LHCN-M2 (cell line): ENCODE measurements at places on chromosomes 5 and 9. TPM values are rescaled to one million over a fixed set of nuclear protein-coding genes. Genes with fewer than 3 reads are reported as not detected.

TAF11L5 gene
- total RNA-seq, result not detected in 2 replicates

PCDHB9 gene
- 2.8 and 3.1 TPM in 2 replicates for total RNA-seq

FRMPD1 gene
- 0.38 and 1.1 TPM in 2 replicates for total RNA-seq

RORB gene
- total RNA-seq, result under 0.01 TPM in 1 of 2 replicates, not detected in the other

IFNE gene
- total RNA-seq, result 0.75 and 1.7 TPM in 2 replicates

PCA3 gene
- total RNA-seq, result 0.29 TPM in 1 of 2 replicates, not detected in the other

SAXO1 gene
- total RNA-seq, result 0.06 TPM in 1 of 2 replicates, not detected in the other

PCDH12 gene
- under 0.01 TPM in 1 of 2 replicates, not detected in the other for total RNA-seq

OR1J2 gene
- not detected in 2 replicates for total RNA-seq

BSPRY gene
- total RNA-seq, result not detected in 2 replicates

HARS1 gene
- 98.9 and 103 TPM in 2 replicates for total RNA-seq

PCDHB15 gene
- total RNA-seq, result 3.8 TPM in 2 replicates

TNFSF15 gene
- 0.06 and 0.13 TPM in 2 replicates for total RNA-seq

FST gene
- 4.7 and 8.4 TPM in 2 replicates for total RNA-seq

PCDHGA4 gene
- 3.9 and 4.4 TPM in 2 replicates for total RNA-seq

UGT3A1 gene
- not detected in 2 replicates for total RNA-seq

SLC36A2 gene
- total RNA-seq, result not detected in 2 replicates

INSL4 gene
- total RNA-seq, result not detected in 2 replicates

MARCOL gene
- not detected in 2 replicates for total RNA-seq

INSL6 gene
- total RNA-seq, result not detected in 2 replicates

ENG gene
- total RNA-seq, result 47.5 and 48.3 TPM in 2 replicates

SVEP1 gene
- total RNA-seq, result 1.0 and 1.3 TPM in 2 replicates

IL13 gene
- not detected in 2 replicates for total RNA-seq

THBS4 gene
- 0.11 and 0.38 TPM in 2 replicates for total RNA-seq

CDKN2A gene
- total RNA-seq, result 310 and 321 TPM in 2 replicates

SLC34A3 gene
- 0.06 TPM in 1 of 2 replicates, not detected in the other for total RNA-seq

PHF24 gene
- total RNA-seq, result not detected in 2 replicates

GARIN3 gene
- not detected in 2 replicates for total RNA-seq

TUSC1 gene
- 11.7 and 14.1 TPM in 2 replicates for total RNA-seq

PCDHGA3 gene
- 0.57 TPM in 1 of 2 replicates, not detected in the other for total RNA-seq

IFNA17 gene
- total RNA-seq, result not detected in 2 replicates

S100Z gene
- not detected in 2 replicates for total RNA-seq

MATR3 gene
- total RNA-seq, result 268 and 269 TPM in 2 replicates

SLCO4C1 gene
- not detected in 2 replicates for total RNA-seq

ARPC5L gene
- total RNA-seq, result 37.6 and 39.0 TPM in 2 replicates

IRX4 gene
- not detected in 2 replicates for total RNA-seq
